Stimulated activated CD8-positive, alpha-beta memory T cell treated with anti-CD3 and anti-CD28 coated beads, Interleukin-2, amount 100 ng/mL, for 1 hour (primary cell): ENCODE measurements at places on chromosomes 2 and 18.

- no peak for DNase-seq
Measured at GRCh38 chr2:230715201-230715600, 2.6 kb downstream of the CAB39 start.

GRCh38 chr2:103448495-103448894 is 686.7 kb downstream of the TMEM182 start:
- no peak for DNase-seq

- no peak for DNase-seq
Measured at GRCh38 chr18:79581911-79582310, 97.7 kb upstream of the CTDP1 start.

GRCh38 chr2:215356948-215357461 is 45.1 kb downstream of the ATIC start:
- DNase-seq, result no peak

DNA sequence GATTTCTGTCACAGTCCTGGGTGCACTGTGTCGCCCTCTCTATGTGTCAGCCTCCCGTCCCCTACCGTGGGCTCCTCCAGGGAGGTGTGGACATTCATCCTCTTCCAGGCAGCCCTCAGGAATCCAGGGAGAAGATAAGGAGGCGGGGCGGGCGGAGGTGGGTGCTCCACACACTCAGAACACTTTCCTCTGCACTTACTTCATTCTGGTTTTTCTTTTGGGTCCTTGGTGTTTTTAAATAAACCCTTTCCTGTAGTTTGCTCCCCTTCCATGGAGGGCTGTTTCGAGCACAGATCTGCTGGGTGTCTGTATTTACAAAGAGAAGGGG is 183.9 kb downstream of the FAM210A start:
- DNase-seq, result no peak

DNA sequence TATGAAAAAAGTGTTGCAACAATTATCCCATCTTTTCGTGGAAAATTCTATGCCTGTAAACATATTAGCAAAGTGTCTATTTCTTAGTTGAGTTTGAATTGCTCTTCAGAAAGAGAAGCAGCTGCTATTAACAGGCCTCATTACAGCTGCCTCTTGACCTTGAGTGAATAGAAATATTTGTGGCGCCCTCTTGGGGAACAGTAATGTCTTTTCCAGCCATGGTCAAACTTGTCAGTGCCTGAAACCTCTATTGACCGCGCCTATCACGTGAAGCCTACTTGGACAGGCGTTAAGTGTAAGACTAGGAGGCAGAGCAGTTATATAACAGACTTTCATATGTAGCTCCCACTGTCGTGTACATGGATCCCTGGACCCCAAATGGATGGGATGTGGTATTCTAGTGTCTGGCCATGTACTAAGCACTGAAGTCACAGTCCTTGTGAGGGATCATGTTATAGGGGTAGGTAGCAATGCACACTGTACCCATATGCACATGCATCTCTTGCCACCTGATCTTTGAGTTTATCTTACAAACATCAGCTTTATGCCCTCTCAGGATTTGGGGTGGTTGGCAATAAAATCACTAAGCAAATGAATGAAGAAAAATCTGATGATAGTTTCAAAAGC is 245.0 kb downstream of the PTGR3 start:
- DNase-seq, result no peak

GRCh38 chr18:45863469-45863868 is 38.0 kb downstream of the SIGLEC15 start:
- DNase-seq, result no peak

- DNase-seq, result no peak
Measured at GRCh38 chr18:42937436-42937835, 178.0 kb downstream of the RIT2 start.

DNA sequence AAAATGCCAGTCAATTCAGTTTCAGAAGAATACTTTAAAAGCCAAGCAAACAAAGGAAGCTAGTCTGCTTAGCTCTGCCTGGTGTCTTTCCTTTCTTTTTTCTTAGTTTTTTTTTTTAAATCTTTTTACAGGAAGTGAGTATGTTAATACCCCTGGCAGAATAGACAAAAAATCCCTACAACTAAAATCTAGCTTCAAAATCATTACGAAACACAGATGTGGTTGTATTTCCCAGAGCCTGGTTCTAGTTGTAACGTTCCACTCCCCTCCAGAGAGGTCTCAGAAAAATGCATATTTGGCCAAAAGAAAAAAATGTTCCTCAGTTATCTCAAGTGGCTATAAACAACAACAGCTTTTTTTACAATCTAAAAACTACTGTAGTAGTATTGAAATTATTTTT is 202.1 kb upstream of the RND3 start:
- DNase-seq, result no peak

DNA sequence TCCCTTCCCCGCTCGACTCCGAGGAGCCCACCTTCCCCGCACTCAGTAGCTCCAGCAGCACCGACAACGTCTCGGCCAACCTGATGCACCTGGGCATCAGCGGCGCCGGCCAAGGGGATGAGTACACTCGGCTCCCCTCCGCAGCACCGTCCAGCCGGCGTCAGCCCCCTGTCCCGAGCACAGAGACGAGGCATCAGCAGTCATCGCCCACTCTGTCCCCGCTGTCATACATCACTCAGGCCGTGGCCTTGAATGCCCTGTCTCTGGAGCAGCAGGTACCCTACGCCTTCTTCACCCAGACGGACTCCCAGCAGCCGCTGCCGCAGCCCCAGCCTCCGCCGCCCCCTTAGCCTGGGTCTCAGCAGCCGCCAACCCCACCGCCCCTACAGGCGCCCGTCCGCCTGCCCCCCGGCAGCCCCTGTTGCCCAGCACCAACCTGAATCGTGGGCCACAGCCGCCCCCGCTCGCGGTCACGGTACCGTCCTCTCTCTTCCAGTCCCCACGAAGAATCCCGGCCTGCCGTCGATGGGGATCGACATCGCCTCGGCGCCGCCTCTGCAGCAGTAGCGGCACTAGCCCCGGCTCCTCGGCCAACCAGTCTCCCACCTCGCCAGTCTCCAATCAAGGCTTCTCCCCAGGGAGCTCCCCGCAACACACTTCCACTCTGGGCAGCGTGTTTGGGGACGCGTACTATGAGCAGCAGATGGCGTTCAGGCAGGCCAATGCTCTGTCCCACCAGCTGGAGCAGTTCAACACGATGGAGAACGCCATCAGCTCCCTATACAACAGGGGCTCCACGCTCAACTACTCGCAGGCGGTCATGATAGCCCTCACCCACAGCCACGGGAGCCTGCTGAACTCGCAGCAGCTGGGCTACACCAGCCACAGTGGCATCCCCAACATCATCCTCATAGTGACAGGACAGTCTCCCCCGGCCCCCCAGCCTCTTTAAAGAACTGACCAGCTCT is 1195.9 kb upstream of the CHAC2 start:
- DNase-seq, result no peak

GRCh38 chr2:45938649-45939511 is 287.4 kb downstream of the PRKCE start:
- no peak for DNase-seq

DNA sequence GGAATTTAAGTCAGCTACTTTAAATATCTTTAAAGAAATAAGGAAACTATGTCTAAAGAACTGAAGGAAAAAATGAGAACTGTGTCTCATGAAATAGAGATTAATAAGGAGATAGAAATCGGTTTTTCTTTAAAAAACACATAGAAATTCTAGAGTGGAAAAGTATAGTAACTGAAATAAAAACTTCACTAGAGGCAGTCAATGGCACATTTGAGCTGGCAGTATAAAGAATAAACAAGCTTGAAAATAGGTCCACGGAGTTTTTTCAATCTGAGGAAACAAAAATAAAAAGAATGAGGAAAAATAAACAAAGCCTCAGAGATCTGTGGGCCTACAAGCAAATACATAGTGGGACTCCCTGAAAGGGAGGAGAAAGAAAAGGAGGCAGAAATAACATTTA is 127.5 kb downstream of the TWIST2 start:
- no peak for DNase-seq

GRCh38 chr2:234496055-234496834 is 636 bp downstream of the ARL4C start:
- DNase-seq, result no peak

- DNase-seq, result no peak
Measured at GRCh38 chr18:45384962-45385315, 230.3 kb upstream of the SLC14A2 start.

GRCh38 chr2:235143789-235144188 is 192.0 kb downstream of the SH3BP4 start:
- no peak for DNase-seq

DNA sequence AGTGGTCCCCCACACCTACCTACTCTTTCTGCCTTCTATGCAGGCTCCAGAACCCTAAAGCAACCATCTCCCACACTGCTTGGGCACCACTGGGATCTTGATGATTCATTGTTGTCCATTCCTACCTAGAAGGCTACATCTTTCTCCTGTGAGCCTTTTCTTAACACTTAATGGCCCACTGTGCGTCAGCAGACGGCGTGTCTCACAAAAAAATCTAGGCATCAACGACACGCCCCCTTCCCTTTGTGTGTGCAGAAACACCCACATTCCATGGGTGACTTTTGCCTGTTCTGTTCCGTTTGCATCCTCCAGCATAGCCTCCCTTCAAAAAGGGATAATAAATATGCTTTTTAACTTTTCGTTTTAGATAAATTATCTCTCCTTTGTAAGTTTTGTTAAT is 99.7 kb upstream of the CYRIA start:
- DNase-seq, result no peak

DNA sequence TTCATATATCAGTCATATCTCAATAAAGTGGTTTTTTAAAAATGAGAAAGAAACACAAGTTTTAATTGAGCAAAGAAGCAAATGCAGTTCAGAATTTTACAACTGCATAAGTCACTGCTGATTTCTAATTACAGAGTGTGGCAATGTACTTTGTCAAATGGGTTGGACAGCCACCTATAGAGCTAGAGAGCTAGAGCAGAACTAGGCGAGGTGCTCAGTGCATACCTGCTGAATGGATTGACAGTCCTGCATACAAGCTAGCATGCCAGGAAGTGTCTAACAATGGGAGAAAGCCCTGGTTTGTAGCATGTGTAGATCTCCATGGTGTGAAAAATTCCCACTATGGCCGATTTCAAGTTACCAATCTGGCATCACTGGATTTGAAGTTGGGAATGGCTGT is 106.3 kb upstream of the CDCA7 start:
- no peak for DNase-seq

DNA sequence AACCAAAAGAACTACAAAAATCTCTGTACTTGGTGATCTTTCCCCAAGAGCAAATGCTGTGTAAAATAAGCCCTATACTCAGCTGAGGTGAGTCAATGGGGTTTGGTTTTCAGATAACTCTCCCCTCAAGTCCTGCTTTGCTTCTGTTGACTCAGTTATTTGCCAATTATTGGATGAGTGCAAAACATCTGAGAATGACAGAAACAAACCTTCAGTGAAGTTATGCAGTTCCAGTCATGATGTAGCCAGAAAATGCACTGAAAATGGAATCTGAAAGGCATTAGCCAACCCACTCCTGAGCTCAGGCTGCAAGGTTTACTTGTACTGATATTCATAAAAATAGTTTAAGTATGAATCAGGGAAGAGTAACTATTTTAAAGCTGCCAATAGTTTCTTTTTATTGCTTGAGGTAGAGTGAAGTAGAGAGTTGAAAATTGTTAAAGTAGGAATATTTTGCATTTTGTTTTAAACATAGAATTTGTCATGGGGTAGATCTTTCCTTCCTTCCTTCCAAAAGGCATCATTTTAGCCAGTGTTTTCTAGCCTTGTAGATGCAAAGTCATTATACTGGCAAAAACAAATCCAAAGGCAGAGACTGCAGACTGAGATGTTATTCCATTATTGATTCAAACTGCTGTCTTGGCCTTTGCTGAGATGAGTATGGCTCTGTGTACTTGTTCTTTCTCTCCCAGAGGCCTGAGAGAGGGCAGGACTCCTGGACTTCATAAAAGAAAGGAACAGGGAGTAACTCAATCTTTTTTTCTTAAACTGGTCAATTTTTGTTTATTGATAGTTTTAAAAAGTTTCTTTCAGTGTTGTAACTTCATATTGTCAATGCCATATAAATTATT is 215.3 kb downstream of the RND3 start:
- DNase-seq, result no peak

DNA sequence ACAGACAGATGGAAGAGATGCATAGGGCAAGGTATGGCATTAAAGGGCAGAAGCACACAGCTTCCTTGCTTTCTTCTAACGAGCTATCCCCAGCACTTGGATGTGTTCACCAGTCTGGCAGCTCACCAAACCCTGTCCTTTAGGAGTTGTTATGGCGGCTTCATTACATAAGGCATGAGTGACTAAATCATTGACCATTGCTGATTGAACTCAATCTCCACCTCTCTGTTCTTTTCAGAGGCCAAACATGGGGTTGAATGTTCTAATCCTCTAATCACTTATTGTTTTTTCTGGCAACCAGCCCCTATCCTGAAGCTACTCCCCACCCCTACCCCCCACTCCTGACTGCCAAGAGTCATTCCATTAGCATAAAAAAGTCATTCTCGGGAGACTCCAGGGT is 301.8 kb downstream of the XIRP2 start:
- no peak for DNase-seq

DNA sequence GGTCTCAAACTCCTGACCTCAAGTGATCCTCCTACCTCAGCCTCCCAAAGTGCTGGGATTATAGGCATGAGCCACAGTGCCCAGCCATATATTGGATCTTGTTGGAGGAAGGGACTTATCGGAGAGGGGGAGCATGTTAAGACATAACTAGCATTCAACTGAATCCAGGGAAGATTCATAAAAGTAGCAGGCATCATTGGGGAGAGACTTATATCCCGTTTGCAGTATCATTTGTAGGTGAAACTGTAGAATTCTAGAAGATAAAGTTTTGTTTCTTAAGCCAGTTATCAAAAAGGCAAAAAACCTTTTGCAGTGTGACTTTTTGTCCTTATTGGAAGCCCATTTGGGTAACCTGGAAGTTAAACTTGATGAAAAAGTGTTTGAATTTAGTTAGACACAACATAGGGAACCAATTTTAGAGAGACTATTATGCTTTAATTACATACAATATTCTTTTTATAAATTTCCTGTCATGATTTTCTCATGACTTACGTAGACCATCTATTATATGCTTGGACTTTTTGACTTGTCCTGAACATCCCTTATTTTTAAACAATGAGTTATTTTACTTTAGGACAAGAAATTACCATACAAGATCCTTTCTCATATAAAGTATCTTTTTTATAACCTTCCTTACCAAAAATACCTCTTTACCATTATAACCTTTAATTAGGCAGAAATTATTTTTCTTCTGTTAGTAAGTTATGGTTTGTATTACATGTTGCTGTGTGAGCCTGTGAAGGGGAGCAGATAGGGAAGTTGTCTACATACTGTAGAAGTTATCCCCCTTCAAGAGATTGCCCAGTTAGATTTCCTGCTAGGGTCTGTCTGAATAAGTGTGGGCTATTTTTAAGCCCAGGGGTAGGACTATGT is 20.3 kb downstream of the RAB3GAP1 start:
- no peak for DNase-seq

- no peak for DNase-seq
Measured at GRCh38 chr2:45199973-45200372, 190.7 kb upstream of the SIX2 start.
